Tibial nerve (tissue), 4 donors: ENCODE measurements at places on chromosomes 4 and X. TPM values are rescaled to one million over a fixed set of nuclear protein-coding genes. Genes with fewer than 3 reads are reported as not detected.
A peak's percentile ranks its signal among the peaks of the same experiment; 100 is the strongest.

DNA sequence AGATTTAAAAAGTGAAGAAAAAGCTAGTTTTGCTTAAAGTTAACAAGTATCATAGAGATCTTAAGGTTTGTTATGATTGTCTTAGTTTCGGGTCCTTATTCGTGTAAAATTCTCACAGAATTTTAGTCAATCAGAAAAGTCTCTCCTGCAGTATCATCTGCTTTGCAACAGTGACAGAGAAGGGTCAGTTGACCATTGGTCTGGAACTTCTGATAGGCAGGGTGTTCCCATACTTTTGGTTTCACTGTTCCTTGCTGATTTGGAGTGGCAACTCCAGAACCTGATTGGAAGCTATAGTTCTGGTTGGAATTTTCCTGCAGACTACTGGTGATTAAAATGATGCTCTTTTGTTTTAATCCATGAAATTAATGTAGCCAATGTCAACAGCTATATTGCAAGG, 1.8 kb downstream of the IL15 start:
- H3K27ac ChIP-seq: no peak overlapping the region
- no peaks in the 10 kb centered on the region for H3K27me3 ChIP-seq
- H3K4me3 ChIP-seq: peak overlapping the region; percentile 88
- no peaks in the 10 kb centered on the region for H3K4me1 ChIP-seq
- DNase-seq: no peak
- no peaks in the 10 kb centered on the region for H3K36me3 ChIP-seq

DNA sequence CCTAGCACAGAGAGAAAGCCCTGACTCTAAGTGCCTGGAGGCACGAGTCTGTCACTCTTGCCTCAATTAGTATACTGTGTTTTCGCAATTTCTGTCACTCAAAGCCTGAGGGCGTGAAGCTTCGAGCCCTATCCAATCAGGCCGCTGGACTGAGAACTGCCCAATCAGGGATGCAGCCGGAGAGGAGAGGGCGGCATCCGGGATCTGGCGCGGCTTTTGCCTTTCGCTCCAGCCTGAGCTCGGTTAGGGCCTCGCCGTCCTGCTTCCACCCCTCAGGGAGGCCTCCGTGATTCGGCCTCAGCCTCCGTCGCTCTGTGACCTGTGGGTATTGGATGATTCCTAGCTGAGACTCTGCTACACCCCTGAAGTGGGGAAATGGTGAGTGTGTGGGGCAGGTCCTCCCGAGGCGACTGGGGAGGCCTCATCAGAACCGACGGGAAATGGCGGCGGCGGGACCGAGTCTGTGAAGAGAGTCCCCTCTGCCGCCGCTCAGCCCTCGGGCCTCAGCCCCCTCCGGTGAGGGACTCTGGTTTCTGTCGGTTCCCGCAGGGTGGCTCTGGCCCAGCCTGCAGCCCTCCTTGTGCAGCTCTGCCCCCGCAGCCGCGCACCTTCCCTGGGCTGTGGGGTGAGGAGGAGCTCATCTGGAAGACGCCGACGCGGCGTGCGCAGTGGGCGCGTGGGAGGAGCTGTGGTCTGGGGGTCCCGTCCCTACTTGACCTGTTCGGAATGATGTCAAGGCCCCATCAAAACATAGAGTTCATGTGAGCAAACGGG, 48.5 kb downstream of the ZNF141 start:
- H3K36me3 ChIP-seq: no peaks in the 10 kb centered on the region
- H3K4me1 ChIP-seq: no peaks in the 10 kb centered on the region
- H3K27me3 ChIP-seq: no peaks in the 10 kb centered on the region
- H3K27ac ChIP-seq: no peak overlapping the region

DNA sequence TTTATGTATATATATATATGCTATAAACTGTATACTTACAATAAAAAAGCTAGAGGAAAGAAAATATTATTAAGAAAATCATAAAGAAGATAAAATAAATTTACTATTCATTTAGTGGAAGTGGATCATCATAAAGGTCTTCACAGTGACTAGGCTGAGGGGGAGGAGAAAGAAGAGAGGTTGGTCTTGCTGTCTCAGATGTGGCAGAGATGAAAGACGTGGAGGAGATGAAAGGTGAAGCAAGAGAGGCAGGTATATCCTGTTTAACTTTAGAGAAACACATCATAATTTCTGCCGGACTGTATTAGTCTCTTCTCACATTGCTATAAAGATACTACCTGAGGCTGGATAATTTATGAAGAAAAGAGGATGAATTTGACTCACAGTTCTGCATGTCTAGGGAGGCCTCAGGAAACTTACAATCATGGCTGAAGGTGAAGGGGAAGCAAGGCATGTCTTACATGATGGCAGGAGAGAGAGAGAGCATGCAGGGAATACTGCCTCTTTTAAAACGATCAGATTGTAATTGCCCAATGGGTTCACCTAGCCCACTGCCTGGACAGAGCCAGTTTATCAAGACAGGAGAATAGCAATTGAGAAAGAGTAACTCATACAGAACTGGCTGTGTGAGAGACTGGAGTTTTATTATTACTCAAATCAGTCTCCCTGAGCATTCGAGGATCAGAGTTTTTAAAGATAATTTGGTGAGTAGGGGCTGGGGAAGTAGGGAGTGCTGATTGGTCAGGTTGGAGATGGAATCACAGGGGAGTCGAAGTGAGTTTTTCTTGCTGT, 22.1 kb upstream of the RRAGB start:
- no peak overlapping the region for H3K27ac ChIP-seq
- no peaks in the 10 kb centered on the region for H3K4me1 ChIP-seq
- no peaks in the 10 kb centered on the region for H3K27me3 ChIP-seq
- DNase-seq: no peak
- H3K36me3 ChIP-seq: no peaks in the 10 kb centered on the region
- H3K4me3 ChIP-seq: no peak overlapping the region

DNA sequence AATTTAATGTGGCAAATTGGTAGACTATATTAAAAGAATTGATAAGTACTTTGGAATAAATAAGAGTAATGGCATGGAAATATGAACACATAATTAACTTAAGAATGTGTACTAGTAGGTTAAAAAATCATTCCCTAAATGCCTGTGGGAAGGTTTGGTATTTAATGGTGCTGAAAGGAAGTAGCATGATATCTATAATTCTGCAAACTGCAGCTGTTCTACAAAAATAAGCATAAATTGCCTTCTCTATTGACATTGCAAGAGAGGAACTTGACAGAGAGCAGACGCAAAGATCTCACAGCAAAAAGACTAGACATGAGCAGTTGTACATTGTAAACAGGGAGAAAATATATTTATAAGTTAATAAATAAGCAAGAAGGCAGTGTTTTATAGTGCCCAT, 752.5 kb upstream of the PCDH10 start:
- no peaks in the 10 kb centered on the region for H3K27me3 ChIP-seq
- H3K27ac ChIP-seq: no peak overlapping the region
- no peaks in the 10 kb centered on the region for H3K4me1 ChIP-seq
- no peak overlapping the region for H3K4me3 ChIP-seq
- no peaks in the 10 kb centered on the region for H3K36me3 ChIP-seq

GRCh38 chrX:26778320-26778888, 562.4 kb downstream of the MAGEB5 start:
- DNase-seq: no peak
- no peaks in the 10 kb centered on the region for H3K27me3 ChIP-seq
- no peak overlapping the region for H3K27ac ChIP-seq
- H3K4me3 ChIP-seq: no peak overlapping the region
- no peaks in the 10 kb centered on the region for H3K4me1 ChIP-seq
- H3K36me3 ChIP-seq: no peaks in the 10 kb centered on the region

DNA sequence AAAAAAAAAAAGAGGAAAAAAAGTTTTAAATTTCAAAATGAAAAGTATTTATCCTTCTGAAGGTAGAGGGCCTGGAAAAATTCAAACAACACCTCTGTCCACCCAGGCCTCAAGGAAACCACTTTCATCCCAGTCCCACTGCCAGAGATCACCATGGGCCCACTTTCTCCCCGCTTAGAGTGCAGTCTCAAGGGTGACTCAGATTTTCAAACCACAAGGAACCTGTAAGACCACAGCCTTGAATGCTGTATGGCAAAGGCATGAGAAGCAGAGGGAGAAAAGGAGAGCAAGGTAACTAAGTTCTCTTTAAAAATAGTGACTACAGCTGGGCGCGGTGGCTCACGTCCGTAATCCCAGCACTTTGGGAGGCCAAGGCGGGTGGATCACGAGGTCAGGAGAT, 87.9 kb upstream of the PACRGL start:
- no peak for DNase-seq
- H3K4me3 ChIP-seq: no peak overlapping the region
- no peaks in the 10 kb centered on the region for H3K27me3 ChIP-seq
- H3K4me1 ChIP-seq: no peaks in the 10 kb centered on the region

- DNase-seq: no peak
- no peak overlapping the region for H3K4me3 ChIP-seq
Measured at GRCh38 chr4:171602638-171603355, 210.4 kb upstream of the GALNTL6 start.

GRCh38 chr4:185573651-185574199, 38.4 kb upstream of the PDLIM3 start:
- H3K27me3 ChIP-seq: no peaks in the 10 kb centered on the region
- no peaks in the 10 kb centered on the region for H3K4me1 ChIP-seq
- H3K4me3 ChIP-seq: no peak overlapping the region
- H3K36me3 ChIP-seq: no peaks in the 10 kb centered on the region
- H3K27ac ChIP-seq: no peak overlapping the region

DNA sequence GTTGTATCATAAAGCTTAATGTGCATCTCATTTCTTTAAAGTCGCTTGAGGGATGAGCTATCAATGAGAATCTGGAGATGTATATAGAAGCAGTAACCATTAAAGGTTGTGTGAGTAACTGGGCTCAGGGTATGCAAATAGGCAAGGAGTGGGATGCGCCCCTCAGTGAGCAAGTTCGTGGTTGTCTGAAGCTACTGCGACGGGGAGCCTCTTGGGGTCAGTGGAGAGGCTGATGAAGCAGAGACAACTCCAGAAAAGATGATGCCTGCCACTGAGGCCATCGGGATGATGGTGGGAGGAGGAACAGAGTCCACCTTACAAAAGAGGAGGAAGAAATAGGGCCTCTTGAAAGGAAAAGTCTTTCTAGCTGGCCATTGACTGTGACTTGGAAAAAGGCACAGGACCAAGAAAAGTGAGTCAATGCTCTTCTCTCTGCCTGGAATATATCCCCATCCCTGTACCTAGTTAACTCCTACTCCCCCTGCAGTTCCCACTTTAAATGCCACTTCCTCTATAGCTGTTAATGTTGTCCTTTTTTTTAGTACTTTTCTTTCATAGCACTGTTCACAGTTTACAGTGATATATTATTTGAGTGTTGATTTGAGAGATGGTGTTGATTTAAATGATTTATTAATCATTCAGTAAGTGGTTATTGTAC, 51.4 kb upstream of the LSM6 start:
- H3K4me1 ChIP-seq: no peaks in the 10 kb centered on the region
- H3K4me3 ChIP-seq: no peak overlapping the region
- no peaks in the 10 kb centered on the region for H3K27me3 ChIP-seq
- no peak overlapping the region for H3K27ac ChIP-seq

- no peaks in the 10 kb centered on the region for H3K36me3 ChIP-seq
- no peaks in the 10 kb centered on the region for H3K4me1 ChIP-seq
- H3K4me3 ChIP-seq: no peak overlapping the region
- no peak for DNase-seq
- H3K27me3 ChIP-seq: no peaks in the 10 kb centered on the region
- H3K27ac ChIP-seq: peak overlapping the region; percentile 43
Measured at GRCh38 chr4:76729980-76730379, 168.0 kb downstream of the SOWAHB start.

DNA sequence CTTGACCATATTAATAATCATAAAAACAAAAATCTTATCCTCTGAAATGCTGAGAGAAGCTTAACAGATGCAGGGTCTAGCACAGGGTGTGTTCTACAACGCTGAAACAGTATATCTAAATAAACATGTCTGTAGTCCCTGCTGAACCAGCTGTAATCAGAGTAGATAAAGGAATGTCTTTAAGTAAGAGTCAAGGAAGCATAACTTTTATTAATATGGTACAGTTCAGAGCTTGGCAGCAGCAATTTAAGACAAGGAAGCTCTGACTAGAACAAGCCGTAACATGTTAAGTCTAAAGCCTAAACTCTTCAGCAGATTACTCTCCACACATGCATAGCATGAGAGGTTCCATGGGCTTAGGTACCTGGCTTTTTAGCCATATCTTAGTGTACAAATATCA, 36.1 kb downstream of the NFKB1 start:
- no peak for DNase-seq
- no peaks in the 10 kb centered on the region for H3K36me3 ChIP-seq
- H3K4me1 ChIP-seq: no peaks in the 10 kb centered on the region
- H3K4me3 ChIP-seq: no peak overlapping the region

DNA sequence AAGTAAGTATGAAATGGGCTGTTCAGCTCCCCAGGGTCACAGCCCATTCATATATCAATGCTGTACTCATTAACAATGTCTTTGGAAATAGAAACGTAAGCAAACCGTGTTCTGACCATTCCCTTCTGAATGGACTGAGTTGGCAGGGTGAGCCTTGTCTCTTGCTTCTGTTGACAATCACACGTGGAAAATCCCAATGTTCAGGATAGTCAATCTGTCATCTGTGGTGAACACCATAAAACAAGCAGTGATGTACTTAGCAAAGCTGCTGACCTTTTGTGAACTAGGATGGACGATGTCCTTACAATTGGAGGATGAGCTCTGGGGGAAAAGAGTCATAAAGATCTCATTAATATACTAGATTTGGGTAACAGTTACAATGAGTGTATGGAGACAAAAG, 109.6 kb upstream of the PAQR3 start:
- H3K27me3 ChIP-seq: no peaks in the 10 kb centered on the region
- no peak for DNase-seq
- no peak overlapping the region for H3K4me3 ChIP-seq
- H3K27ac ChIP-seq: no peak overlapping the region

DNA sequence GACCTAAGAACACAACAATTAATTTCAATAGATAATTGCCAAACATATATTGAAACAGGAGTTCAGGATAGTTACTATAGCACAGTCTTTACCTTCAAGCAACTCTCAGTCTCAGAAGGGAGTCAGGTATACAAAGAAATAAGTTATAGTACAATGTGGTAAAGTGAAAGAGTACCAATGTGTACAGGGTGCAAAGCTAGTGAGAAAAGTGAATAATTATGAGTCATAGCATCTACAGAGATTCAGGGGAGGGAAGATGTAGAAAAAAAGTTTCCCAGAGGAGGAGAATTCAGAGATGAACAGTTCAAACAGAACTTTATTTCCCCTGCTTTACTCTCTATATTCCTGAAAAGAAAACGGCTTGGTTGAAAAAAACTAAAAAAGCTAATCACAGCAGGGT, 22.7 kb upstream of the DKK2 start:
- no peaks in the 10 kb centered on the region for H3K27me3 ChIP-seq
- DNase-seq: no peak
- H3K4me3 ChIP-seq: no peak overlapping the region
- H3K27ac ChIP-seq: no peak overlapping the region
- no peaks in the 10 kb centered on the region for H3K4me1 ChIP-seq
- no peaks in the 10 kb centered on the region for H3K36me3 ChIP-seq

- H3K36me3 ChIP-seq: no peaks in the 10 kb centered on the region
- no peak for DNase-seq
- no peak overlapping the region for H3K4me3 ChIP-seq
- no peaks in the 10 kb centered on the region for H3K4me1 ChIP-seq
- H3K27ac ChIP-seq: no peak overlapping the region
- H3K27me3 ChIP-seq: no peaks in the 10 kb centered on the region
Measured at GRCh38 chr4:128590773-128591172, 218.7 kb upstream of the JADE1 start.

GRCh38 chr4:111873801-111874200, 271.5 kb upstream of the FAM241A start:
- no peaks in the 10 kb centered on the region for H3K27me3 ChIP-seq
- H3K36me3 ChIP-seq: no peaks in the 10 kb centered on the region
- no peak for DNase-seq
- H3K4me3 ChIP-seq: no peak overlapping the region
- no peaks in the 10 kb centered on the region for H3K4me1 ChIP-seq
- no peak overlapping the region for H3K27ac ChIP-seq

Gene GPRIN3
- 5.2 TPM for total RNA-seq

Gene NAP1L3
- 3.1 TPM for total RNA-seq

Gene UGT2B7
- not detected for total RNA-seq

Gene CXorf51A
- not detected for total RNA-seq

Gene PROM1
- not detected for total RNA-seq
